ENCODE measurements at places on chromosomes 4 and X.

DNA sequence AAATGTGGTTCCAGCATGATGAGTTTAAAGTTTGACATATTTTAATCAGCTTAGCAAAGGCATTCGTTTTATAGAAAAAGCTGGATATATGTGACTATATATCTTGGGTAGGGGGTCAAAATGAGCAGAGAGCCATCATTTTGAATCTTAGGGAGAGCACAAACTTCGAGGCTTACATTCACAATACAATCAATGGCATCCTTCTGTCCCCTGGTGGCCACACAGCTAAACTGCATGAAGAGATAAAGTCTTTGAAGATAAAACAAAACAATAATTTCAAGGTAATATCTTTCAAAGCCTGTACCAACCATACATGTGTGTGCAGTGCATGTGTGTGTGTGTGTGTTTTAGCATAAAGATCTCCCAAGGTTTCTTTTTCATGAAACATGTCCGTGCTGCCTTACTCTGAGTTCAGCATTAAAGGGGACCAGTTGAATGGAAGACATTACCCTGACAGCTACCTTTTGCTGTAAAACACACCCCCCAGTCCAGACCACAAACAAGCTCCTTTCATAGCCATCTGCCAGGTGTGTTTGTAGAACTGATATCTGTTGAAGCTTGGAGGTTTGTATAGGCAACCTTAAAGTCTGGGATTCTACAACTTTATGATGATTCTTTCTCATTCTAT is 22.0 kb downstream of the DYNLT3 start:
- no peak for DNase-seq

DNA sequence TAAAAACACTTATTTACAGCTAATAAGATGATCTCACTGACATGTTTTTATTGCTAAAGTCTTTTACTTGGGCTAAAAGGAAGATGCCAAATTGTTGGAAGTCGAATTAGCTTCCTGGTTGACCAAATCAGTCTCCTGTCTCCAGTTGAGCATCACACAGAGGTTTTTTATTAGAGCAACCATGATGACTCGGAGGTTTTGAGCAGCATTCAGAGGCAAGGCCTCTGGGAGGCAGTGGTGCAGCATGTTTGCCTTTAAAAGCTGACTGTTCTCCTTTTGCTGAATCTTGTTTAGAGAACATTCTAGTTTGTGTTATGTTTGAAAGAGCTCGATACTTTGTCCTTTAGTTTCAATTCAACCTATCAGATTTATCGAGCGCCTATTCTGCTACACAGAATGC is 2.1 kb downstream of the UCHL1 start:
- DNase-seq: no peak

GRCh38 chr4:74543231-74543781 is 98.4 kb downstream of the AREG start:
- no peak for DNase-seq

GRCh38 chr4:87758270-87758669 is 41.1 kb upstream of the IBSP start:
- no peak for DNase-seq

GRCh38 chrX:30713061-30713525 is 59.9 kb downstream of the GK start:
- no peak for DNase-seq

DNA sequence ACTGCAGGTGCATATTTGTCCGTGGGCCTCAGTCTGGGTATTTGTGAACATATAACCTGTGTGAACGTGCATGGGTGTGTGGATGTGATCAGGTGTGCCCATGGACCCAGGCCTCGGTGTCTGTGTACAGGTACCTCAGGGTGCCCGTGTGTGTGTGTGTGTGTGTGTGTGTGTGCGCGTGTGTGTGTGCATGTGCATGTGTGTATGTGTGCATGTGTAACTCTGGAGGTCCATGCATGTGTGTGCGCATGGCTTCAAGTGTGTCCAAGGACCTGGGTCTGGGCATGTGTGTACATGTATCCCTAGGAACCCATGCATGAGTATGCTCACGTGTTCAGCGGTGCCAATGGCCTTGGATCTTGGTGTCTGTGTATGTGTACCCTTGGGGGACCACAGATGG is 15.8 kb downstream of the FTSJ1 start:
- DNase-seq: no peak

DNA sequence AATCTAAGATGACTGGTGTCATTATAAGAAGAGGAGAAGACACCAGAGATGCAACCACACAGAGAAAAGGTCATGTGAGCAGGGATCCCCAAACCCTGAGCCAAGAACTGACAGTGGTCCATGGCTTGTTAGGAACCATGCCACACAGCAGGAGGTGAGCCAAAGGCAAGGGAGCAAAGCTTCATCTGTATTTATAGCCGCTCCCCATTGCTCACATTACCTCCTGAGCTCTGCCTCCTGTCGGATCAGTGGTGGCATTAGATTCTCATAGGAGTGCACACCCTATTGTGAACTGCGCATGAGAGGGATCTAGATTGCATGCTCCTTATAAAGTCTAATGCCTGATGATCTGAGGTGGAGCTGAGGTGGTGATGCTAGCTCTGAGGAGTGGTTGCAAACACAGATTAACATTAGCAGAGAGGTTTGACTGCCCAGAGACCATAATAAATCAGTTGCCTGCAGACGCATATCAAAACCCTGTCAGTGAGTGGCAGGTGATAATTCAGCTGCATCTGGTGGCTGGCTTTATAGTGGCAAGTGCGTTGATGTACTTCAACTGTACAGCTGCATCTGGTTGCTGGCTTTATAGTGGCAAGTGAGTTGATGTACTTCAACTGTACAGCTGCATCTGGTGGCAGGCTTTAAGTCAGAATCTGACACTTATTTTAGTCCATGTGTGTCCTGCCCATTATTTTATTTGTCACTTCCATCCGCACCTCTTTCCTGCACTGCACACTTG is 19.8 kb upstream of the CXCL2 start:
- DNase-seq: no peak

- no peak for DNase-seq
Observed at GRCh38 chr4:54719378-54719777, 61.6 kb downstream of the KIT start.

- no peak for DNase-seq
Observed at GRCh38 chrX:11430271-11430670, 137.1 kb downstream of the AMELX start.

GRCh38 chr4:168955674-168956073 is 54.4 kb downstream of the CBR4 start:
- DNase-seq: no peak

GRCh38 chrX:71910643-71910985 is at the start of gene NHSL2:
TSS of gene NHSL2 (plus strand) at chrX:71910845.
- no peak for DNase-seq

DNA sequence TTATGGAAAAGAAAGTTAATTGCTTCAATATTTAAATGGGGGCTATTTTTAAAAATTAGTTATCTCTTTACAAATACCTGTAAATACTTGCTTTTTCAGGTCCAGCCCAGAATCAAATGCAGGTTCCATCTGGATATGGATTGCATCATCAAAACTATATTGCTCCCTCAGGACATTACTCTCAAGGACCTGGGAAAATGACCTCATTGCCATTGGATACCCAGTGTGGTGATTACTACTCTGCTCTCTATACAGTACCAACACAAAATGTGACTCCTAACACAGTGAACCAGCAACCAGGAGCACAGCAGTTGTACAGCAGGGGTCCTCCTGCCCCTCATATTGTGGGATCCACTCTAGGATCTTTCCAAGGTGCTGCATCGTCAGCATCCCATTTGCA is 29.2 kb downstream of the SEC24B start:
- no peak for DNase-seq

- DNase-seq: no peak
Observed at GRCh38 chrX:8183346-8183745, 12.3 kb upstream of the VCX2 start.

- DNase-seq: no peak
Observed at GRCh38 chr4:123941306-123941705, 544.7 kb downstream of the SPRY1 start.

DNA sequence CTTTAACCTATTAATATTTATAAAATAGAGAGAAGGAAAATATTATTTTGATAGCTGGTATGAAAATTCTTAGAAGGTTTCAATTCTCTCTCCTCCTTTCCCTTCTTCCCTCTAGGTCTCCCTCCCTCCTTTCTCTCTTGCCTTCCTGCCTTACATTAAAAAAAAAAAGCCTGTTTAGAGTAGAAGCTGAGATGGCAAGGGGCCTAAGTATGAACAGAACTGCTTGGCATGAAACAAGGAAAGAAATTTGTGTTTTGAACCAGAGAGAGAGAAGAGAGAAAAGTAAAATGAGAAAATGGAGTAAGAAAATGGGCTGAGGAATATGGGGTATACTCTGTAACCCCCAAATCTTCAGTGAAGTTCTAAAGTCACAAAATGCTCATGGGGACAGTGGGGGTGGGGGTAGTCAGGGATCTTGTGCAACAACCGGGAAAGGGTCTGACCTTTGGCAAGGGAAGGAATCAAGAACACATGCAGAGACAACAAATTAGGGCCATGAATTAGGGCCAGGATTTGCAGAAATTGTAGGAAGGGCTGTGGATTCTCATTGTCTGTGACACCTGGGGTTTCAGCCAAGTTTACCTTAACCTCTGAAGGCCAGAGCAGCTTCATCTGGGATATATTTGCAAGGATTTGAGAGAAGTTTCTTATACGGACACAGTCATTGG is 30.6 kb downstream of the SUPT20HL2 start:
- DNase-seq: no peak

DNA sequence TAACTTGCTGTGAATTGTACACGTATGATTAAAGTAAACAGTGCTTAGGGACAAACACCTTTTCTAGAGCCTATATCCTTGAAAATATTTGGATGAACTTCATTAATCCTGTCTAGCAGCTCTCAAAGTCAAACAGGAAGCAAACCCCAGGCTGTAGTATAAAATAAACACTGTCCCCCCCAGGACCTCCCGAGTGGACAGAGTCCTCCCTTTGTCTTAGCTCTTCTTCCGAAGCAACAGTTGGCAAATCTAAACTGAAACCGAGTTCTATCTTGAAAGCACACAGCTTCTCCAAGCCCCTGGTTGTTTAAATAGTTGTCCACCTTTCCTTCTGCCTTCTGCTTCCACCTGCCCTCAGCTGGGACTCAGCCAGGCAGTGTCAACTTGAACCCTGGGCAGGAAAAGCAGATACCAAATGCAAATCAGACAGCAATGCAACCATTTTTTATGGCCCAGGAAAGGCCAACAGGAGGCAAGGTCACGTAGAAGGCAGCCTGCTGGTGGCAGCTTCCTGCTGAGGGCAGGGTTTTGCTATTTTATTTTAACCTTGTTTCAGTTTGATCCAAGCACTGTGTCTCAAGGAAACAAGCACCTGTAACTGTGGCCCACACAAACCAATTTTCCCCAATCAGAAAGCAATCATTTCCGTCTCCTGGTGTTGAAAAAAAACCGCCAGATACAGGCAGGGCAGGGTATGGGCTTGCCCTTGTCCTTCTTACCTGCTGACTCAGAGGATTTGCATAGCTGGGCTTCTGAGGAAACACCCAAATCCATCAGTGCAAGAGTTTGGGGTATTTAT is 110.3 kb upstream of the KIT start:
- no peak for DNase-seq

DNA sequence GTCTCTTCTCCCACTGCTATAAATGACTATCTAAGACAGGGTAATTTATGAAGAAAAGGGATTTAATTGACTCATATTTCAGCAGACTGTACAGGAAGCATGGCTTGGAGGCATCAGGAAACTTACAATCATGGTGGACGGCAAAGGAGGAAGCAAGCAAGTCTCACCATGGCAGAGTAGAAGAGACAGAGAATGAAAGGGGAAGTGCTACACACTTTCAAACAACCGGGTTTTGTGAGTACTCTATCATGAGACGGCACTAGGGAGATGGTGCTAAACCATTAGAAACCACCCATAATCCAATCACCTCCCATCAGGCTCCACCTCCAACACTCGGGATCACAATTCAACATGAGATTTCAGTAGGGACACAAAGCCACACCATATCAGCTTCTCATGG is 11.1 kb downstream of the UBE2NL start:
- no peak for DNase-seq

- no peak for DNase-seq
Observed at GRCh38 chrX:107610667-107611066, 17.6 kb upstream of the PRPS1 start.

DNA sequence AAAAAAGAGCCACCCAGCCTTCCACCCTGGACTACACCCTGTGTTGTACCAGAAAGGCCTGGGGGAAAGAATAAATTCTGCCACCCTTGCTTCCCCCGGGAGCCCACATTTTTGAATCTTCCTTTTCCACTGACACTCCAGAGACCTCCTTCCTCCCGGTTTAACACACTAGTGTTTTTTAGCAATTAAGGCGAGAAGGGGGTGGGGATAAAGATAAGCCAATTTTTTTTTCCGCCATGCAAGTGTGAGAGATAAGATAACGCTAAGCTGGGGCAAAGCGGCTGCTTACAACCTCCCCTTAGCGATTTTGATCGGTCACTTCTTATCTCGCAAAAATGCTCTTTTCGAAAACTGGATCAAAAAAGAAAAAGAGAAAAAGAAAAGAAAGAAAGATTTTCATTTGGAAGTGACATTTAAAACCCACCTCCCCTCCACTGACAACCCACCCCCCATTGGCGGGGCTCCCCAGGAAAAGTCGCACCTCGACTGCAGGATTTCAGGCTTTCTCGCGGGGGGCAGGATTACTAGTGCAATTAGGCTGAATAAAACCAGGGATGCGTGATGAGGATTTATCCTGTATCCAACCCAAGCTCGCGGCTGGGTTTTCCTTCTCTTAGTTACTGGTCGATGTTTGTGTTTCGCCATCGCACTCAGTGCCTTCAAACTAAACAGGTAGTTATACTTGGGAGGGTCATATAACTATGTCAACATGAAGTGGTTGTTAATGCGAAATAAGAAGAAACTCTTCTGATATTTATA is 6.0 kb upstream of the BCOR start:
- DNase-seq: no peak

GRCh38 chr4:66653937-66654336 is 891.4 kb downstream of the CENPC start:
- no peak for DNase-seq

DNA sequence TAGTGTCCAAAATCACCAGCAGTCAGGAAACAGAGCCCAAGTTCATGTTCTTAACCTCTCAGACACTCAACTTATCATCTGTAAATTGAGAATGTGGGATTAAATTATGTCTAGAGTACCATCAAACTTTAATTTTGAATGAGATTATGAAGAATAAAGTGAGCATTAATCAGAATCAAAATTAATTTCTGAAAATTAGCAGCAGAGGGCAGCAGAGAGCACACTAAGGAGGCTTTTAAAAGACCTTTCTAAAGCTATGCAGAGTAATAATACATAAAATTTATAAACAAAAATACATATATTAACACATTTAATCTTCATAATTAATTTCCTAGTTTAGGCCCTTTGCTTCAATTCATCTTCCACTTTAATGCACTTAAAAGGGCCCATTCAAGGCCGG is 7.1 kb downstream of the TASL start:
- no peak for DNase-seq

All from activated CD8-positive, alpha-beta memory T cell treated with anti-CD3 and anti-CD28 coated beads for 1 hour (primary cell).